ENCODE measurements at places on chromosomes 1 and 21.

DNA sequence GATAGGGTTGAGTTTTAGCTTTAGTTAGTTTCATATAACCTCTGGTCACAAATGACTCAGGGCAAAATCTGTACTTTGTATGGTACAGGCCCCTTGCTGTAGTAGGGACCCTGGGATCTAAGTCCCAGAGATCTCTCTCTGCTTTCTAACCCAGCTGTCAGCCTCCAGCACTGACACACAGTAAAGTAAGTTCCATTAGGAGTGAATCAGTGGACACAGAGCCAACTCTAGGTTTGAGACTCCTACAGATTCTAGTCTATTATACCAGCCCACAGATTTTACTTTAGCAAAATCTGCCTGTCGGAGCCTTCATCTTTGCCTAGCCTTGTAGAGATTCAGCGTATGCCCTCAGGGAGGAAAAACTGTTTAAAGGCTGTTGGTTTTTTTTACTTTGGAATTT, 52.5 kb downstream of the ANGPTL1 start:
- DNase-seq, result no peak

DNA sequence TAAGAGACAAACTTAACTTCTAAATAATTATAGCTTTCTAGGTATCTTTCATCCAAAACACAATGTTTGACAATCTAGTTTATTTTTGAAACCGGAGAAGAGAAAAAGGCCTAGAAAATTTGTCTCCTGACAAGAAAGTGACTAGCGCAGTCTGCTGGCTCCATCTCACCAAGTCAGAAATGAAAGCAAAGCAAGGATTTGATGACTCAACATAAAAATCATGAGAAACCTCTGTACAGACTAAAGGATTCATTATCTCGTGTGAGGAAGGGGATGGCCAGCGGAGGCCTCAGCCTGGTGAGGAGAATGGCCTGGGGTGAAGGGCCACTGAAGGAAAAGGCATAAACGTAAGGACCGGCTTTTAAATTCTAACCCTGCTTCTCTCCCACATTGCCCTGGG, 20.0 kb upstream of the TSNAX start:
- DNase-seq, result no peak

DNA sequence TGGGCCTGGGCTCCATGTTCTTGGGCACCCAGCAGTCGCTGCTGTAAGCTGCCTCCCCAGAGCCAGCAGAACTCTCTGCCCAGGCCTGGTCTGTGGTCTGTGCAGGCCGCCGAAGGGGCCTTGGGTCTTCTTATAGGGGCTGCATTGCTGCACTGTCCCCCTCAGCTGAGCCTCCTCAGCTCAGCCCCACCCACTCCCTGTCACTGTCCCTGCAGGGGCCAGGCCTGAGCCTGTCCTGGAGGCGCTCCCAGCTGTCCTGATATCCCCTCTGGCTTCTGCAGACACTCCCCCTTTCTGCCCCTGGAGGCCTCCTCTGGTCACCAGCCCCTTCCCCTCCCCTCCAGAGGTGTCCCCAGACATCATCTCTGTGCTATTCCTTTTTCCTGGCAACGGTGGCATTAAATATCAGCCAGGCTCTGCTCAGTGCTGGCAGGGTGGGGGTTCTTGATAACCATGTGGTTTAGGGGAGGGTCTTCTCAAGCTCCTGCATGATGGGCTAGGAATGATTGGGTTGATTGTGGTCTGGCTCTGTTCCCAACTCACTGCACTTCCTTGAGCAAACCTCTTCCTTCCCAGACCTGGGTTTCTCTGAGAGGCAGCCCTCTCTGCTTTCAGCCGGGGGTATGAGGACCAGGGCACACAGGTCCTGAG, 3.7 kb upstream of the FOXO6 start:
- no peak for DNase-seq

DNA sequence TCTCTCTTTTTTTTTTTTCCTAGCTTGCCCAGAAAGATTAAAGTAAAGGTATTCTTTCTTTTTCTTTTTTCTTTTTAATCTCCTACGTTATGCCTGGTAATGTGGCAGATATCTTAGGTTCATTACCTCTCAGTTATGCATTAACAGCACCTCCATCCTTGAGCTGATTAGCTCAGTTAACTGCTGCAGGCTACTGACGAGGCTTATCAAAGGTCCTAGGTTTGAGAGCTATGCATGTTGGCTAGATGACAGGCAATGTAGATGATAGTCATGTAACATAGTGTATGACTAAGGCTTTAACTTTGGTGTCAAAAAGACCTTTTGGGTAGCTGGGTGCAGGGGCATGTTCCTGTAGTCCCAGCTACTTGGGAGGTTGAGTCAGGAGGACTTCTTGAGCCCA, 53.7 kb upstream of the CACYBP start:
- DNase-seq, result no peak

DNA sequence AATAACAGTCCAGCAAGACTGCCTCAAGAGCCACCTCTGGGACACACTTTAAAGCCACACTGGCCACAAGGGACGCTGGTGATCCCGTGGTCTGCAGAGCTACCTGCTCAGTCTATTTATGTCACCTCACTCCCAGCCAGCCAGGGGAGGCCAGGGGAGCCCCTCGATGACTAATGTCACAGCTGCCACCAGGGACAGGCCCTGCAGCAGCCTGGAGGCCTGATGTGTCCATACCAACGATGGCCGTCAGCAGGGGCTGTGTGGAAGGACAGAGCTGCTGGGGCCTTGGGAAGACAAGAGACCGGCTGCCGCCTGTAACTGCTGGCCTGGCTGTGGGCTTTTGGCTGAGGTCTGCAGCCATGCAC, 71.0 kb downstream of the SIK1 start:
- no peak for DNase-seq

DNA sequence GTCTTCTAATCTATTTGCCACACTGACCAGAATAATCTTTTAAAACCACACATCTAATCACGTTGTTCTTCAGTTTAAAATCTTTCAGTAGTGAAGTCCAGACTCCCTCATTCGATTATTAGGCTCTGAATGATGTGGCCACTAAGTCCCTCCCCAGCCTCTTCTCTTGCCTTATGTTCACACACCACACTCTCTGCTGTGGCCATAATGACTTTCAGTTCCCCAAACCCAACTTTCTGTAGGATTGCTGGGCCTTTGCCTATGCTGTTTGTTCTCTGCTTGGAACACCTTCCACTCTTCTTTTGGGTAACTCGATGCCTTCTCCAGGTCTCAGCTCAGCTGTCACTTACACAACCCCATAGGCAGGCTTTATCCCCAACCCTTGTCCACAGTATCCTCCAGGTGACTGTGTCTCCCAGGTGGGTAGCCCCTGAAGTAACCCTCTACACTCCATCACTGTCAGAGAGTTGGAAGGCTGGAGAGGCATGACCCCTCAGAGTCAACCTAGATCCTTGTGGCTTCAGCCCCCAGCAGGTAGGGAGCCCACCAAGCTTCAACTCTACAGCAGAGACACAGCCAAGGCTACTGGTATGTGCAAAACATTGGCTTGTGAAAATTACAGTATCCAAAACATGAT, 8.4 kb upstream of the SLC37A1 start:
- DNase-seq, result no peak

DNA sequence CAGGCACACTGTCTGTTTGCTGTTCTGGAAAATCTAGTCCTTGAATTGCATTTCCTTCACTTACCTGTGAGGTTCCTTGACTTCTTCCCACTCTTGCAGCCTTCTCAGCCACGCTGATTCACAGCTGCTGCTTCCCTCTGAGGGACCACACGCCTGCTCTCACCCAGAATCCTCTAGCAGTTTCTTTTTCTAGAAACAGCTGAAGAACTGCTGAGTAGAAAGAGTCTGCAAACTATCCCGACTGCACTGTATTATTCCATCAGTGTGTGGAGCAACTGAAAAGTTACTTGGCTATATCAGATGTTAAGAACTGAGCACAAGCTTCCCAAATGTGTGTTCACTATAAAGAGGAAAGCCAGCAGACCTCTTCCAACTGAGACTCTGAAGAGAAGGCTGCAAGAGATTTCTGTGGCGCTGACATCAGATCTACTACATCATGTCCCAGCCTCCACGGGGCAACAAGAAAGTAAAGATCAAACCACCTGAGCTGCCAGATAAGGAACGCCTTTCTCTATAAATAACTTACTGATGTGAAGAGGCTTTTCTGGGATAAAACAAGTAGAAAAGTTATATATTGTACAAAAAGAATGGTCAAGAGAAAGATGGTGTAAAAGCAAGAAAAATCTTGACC, 226.6 kb downstream of the RERE start:
- DNase-seq, result no peak

DNA sequence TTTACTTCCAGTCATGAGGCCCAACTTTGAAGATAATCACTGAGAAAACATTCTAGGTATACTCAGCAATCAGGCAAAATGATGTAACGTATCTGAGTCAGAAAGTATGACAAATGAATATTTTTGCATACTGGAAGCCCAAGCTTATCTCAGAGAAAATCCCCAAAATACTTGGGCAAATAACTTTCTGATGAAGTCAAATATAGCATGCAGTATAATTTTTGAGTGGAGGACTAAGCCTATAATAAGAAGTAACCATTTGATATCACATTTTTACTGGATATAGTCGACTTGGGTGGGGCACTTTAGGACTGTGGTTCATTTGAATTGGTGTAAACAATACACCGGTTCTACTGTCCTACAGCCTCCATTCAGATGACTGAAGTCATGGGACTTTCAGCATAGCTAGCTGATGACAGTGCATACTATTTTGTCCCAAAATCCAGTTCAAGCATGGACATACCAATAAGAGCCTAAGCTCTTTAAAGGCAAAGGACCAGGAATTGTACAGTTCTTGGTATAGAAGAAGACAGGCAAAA, 2.3 kb upstream of the GADD45A start:
- DNase-seq, result no peak

DNA sequence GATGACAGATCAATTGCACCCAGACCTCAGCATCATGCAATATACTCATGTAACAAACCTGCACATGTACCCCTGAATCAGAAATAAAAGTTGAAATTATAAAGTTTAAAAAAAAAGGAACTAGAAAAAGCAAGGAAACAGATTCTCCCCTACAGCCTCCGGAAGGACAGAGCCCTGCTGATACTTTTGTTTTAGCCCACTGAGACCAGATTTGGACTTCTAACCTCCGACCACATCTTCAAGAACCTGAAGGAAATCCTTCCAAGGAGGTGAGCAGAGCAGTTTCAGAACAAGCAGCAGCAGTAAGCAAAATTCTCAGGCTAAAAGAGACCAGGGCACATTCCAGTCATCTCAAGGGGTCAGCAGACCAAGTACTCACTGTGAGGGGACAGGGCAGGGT, 54.5 kb downstream of the TM2D1 start:
- DNase-seq, result no peak

DNA sequence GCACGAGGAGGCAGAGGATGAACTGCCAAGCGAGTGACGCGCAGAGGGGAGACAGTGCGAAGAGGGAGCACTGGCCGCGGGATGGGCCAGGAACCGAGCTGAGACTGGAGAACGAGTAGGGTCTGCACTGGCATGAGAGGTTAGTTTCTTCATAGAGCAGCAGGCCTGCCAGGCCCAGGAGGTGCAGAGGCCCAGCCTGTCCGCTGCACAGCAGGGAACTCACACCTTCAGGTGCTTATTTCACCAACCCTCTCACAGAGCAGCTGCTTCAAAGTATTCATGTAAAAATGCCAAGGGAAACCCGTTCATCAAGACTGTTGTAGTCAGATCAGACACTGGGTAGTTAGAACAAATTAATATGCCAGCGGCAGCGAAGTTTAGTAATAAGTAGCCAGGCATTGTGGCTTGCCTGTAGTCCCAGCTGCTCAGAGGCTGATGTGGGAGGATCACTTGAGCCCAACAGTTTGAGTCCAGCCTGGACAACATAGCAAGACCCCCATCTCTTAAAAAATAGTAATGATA, 144.5 kb downstream of the SLC45A1 start:
- no peak for DNase-seq

DNA sequence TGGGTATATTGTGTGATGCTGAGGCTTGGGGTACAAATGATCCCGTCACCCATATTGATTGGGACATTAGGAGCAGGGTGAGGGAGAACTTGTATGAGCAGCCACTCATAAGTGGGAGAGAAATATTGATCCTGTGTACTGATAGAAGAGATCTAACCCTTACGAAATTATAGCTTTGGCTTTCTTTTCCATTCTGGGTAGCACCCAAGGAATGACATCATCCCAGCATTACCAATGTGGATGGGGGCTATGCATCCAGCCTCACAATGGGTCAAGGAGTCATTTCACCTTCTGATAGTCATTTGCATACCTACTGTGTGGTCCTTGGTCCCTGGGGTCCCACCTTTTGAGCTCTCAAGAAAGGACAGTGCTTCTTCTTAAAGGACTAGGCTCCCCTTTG, 1.9 kb upstream of the NAV1 start:
- DNase-seq, result no peak

DNA sequence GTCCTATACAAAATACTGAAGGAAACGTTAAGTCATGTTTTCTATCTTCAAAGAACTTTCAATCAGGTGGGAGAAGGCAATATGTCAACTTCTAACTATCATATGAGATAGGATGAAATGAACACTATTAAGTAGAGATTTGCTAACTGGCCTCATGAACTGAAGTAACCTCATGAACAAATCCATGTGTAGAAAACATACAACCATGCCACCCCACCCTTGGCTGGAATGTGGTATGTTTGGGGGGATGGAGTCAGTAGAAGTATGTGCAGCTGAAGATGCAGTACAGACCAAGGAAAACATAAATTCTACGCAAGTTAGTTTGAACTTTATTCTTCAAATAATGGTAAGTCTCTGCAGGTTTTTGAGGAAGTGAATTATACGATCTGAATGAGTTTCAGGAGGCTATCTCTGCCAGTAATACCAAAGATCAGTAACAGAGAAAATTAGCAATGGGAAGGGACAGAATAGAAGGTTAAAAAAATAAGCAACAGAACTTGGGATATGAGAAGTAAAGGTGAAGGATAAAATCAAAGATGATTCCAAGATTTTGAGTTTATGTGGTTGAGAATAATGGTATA, 4.5 kb downstream of the TRMT1L start:
- no peak for DNase-seq

- DNase-seq, result no peak
Observed at GRCh38 chr1:59730759-59731478, 83.8 kb upstream of the HOOK1 start.

- DNase-seq, result no peak
Observed at GRCh38 chr1:40847023-40847745, 15.0 kb downstream of the CITED4 start.

DNA sequence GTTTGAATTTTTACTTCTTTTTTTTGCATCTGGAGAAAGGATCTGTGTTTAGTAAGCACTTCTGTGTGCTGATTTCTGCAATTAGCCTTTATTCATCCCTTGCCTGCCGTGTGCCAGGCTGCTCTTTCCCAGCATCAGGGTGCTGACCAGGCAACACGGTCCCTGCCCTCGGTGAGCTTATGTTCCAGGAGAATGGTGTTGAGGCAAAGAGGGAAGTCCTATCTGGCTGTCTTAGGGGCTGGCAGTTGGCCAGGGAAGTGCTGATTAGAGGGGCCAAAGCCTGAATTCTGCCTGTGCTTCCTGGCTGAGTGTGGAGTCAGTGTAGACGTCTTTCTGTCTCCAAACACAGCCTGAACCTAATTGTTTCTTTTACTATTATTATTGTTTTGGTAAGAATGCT, 187.1 kb downstream of the CAMTA1 start:
- DNase-seq, result no peak

All from stimulated activated CD8-positive, alpha-beta memory T cell treated with anti-CD3 and anti-CD28 coated beads, Interleukin-12 subunit alpha, Interleukin-12 subunit beta, amount 100 ng/mL, for 1 hour (primary cell).